ENCODE measurements at places on chromosomes 12 and 14.
A peak's percentile ranks its signal among the peaks of the same experiment; 100 is the strongest.

- DNase-seq: peak; percentile 34
Measured at GRCh38 chr12:100234591-100235304, 32.1 kb downstream of the DEPDC4 start.

GRCh38 chr12:75725521-75726111 lies 214.2 kb upstream of the KRR1 start:
- DNase-seq: no peak

DNA sequence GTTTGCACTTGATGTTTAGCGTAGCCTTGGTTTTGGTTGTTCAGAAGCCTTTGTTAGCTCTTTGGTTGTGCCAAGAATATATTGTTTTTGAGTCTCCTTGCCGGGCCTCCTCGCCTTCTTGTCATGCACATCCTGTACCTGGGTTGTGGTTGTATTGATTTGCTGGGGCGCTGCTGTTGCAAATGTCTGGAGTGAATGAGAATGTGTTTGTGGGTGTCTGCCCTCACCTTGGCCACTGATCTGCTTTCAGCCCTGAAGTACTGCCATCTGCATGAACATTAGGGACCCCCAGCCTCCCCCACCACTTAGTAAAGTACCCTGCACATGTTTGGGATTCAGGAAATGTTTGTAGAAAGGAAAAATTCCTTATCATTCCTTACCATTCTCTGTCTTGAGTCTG lies 16.5 kb downstream of the PRKCH start:
- DNase-seq: no peak

DNA sequence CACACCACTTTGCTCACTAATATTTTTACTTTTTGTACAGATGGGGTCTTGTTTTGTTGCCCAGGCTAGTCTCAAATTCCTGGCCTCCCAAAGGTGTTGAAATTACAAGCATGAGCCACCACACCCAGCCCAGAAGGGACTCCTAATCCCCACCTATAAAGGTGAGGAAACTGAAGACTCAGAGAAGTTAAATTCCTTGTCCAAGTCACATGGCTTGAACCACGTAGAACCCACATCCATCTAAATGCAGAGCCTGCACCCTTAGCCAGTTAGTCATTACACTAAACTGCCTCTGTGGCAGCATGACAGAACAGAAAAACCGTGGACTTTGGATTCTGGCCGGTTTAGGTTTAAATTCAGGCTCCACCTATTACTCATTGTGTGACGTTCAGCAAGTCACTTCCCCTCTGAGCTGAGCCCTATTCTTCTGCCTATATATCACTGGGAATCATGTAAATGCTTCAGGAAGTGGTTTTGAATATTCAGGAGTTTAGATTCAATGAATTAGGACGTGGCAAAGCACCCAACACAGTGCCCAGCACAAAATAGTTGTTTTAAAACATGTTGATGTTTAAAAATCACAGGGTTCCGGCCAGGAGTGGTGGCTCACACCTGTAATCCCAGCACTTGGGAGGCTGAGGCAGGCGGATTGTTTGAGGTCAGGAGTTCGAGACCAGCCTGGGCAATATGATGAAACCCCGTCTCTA lies 3.0 kb upstream of the CORO1C start:
- DNase-seq: no peak

DNA sequence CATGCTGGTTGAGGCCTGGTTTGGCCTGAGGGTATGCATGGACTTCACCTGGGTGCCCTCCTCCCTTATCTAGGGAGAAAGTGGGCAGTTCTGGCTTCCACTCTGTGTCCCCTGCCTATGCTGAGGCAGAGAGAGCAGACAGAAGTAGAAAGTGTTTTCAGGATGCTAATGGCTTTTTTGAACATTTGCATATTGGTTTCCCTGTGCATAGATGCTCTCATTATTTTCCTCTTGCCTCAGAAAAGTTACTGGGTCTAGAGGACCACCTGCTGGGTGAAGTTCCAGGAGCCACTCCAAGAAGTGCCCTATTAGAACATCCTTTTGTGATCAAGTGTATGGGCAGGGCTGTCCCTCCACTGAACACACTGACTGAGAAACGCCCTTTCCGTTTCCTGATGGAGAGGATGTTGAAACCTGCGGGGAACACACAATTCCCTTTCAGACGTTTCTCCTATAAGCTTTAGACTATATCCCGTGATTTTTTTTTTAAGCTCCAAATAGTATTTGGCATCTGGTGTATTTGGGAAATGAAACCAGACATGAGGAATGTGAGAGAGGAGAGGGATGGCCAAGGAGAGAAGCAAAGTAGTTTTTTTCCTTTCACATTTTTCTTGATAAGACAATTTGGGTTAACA lies 66.6 kb downstream of the DAAM1 start:
- DNase-seq: no peak

DNA sequence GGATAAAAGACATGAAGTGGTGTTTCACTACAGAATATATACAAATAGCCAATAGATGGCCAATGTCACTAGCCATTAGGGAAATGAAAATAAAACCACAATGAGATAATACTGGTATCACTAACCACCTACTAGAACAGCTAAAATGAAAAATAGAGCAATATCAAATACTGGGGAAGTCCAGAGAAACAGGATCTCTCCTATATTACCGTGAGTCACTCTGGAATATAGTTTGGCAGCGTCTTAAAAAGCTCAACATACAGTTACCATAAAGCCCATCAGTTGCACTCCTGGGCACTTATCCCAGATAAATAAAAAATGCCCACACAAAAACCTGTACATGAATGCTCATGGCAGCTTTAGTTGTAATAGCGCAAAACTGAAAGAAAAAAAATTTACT lies 101.7 kb downstream of the TMTC1 start:
- no peak for DNase-seq

DNA sequence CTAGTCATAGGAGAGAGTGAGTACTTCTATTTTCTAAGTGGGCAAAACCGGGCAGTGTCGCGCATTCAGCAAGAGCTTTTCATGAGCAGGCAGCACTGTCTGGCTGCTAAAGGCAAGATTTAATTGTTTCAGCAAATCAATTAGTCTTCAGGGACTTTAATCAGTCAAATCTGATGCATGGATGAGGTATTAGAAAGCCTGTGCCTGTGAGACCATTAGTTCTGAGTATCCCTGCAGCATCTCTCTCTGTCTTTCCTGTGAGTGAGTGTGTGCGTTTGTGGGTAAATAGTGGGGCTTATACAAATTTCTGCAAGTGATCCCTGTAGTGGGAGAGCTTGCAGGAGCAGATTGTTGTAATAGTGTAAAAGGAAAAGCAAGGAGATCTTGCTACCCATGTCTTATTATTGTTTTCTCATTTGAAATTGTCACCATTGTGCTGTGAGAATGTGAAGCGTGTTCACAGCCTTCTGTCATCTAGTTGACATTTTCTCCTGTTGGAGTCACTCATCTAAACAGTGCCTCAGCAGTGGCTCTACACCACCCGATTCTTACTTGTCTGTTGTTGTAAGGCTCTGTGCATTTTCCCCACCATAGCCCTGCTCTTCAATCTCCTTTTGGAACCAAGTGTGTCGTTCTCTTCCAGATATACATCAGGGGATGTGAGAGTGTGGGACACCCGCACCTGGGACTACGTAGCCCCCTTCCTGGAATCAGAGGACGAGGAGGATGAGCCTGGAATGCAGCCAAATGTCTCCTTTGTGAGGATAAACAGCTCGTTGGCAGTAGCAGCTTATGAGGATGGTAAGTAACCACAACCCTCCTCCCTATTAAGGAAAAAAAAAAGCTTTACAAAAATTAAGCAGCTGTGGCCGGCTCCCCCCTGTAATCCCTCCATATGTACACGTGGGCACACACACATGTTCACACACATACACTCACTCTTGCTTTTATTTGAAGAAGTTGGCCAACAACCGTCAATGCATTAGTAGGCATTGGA lies 53.6 kb downstream of the FBXW8 start:
- DNase-seq: no peak

DNA sequence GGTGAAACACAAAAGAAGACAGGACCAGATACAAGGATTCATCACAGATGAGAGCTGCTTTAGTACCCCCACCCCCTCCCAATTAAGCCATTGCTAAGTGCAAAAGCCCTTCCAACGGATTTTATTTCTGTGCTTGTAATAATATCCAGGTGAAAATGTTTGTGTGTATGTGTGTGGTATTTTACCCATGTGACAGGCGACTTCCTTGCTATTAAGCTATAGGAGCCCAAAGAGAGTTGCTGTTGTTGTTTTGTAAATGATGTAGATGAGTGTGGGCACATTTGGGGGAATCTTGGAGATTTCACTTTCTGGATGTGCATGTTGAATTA lies 3.2 kb upstream of the HOXC4 start:
- no peak for DNase-seq

GRCh38 chr12:87596636-87597035 lies 432.6 kb downstream of the C12orf50 start:
- no peak for DNase-seq

DNA sequence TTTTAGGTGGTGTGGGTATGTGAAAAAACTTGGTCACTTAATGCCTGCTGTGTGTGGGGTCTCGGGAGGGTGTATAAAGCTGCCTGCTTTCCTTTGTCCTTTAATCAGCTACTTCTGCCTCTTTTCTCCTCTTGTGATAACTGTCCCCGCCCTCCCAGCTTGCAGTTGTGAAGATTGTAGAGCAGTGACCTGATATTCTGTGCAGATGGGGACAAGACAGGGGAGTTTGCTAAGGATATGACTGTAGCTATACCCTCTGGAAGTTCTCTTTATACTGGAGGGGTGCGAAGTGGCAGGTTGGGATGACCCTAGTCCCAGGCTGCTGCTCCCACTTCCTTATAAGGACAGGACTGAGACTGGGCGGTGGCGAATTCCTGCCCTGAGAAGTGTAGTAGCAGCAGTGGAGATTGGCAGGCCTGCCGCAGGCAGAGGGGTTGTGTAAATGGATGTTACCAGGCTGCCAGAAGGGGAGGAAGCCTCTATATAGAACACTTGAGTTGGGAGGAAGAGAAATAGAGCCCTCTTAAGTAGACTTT lies 835 bp downstream of the MYL6 start:
- DNase-seq: peak; percentile 44

DNA sequence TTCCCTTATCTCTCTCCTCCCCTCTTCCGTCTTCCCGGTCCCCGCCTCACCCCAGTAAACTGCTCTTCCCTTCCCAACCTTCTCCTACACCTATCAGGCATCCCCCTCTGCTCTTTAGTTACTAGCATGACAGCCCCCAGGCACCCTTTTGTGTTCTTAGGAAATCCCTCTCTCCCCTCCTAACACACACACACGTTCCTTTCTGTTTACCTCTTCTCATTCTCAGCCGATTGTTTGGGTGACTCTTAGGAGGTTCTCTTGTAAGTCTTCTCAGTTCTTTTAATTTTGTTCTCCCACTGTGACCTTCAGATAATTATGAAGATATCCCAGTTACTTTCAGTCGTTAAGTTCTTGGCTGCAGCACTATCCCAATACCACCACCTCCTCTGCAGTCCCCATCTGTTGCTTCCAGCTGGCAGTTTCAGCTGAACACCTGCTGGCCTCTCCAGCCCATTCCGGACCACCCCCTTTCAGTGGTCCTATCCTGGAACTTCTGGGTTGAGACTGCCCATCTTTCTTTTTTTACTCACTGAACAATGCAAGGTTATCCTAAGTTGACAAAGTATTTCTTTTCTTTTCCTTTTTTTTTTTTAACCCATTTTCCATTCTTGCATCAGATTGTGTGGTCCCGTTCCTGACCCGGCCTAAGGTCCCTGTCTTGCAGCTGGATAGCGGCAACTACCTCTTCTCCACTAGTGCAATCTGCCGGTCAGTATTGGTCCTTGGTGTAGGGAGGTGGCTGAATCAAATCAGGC lies 711 bp downstream of the MARS1 start:
- DNase-seq: no peak

GRCh38 chr14:54727929-54728328 lies 161.0 kb downstream of the SAMD4A start:
- DNase-seq: no peak

DNA sequence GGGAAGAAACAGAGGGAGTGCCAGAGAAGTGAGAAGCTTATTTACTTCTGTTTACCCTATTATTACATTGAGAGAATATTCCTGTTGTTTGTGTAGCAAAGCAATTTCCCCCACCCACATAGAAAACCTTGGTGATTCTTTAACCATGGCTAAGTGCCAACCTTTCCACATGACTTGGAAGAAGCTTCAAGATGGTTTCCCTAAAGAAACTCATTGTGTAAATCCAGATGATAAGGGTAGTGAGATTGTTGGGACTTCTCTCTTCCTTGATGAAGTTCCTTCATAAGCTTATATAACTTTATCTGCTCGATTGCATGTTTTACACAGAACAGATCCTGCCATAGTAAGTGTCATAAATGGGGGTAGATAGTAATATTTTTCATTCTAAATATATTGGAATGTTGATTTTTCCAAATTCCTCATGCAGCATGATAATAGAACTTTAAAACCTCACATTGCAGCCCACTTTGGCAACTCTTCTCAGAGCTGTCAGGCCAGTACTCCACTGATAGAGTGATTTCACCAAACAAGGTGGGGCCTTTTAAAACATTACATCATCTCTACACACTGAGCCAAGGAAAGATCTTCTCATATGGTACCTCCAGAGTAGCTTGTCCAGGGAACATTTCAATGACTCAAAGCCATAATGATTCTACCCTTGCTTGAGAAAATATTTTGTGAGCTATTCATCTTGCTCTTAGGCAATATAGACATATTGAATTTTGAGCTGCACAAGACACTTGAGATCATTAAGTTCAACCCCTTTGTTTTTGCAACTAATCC lies 47.8 kb upstream of the KIF21A start:
- no peak for DNase-seq

DNA sequence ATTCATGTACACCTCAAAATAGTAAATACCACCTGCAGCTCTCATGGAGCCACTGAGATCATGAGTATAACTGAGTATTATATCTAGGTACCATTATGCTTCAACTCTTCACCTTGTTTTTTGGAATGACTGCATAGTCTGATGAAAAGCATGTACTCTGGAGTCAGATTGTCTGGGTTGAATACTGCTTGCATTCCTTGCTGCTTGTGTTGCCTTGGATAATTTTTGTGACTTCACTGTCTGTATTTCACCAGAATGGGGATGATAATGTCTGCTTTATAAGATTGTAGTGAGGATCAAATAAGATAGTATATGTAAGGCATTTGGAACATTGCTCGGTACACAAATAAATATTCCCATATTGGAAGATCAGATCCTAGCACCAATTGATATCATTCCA lies 54.2 kb downstream of the SUSD6 start:
- DNase-seq: no peak

- DNase-seq: no peak
Measured at GRCh38 chr12:107684990-107685359, 624 bp upstream of the PWP1 start.
